ENCODE measurements at places on chromosomes 4 and X. TPM values are rescaled to one million over a fixed set of nuclear protein-coding genes. Genes with fewer than 3 reads are reported as not detected.

CCKAR gene
- not detected for total RNA-seq

GRCh38 chr4:145154573-145154972, 25.8 kb downstream of the OTUD4 start:
- DNase-seq = peak; percentile 65

GRCh38 chr4:100049872-100050271, 99.8 kb upstream of the H2AZ1 start:
- no peak for DNase-seq

- no peak for DNase-seq
These were observed 29.1 kb downstream of the UGDH start for GRCh38 chr4:39497909-39498726.

TLR10 gene
- total RNA-seq = not detected

- DNase-seq = no peak
These were observed 113.2 kb downstream of the MFAP3L start for GRCh38 chr4:169912996-169913395.

- DNase-seq = peak; percentile 56
These were observed 44.8 kb upstream of the HMX1 start for GRCh38 chr4:8916351-8916885.

DNA sequence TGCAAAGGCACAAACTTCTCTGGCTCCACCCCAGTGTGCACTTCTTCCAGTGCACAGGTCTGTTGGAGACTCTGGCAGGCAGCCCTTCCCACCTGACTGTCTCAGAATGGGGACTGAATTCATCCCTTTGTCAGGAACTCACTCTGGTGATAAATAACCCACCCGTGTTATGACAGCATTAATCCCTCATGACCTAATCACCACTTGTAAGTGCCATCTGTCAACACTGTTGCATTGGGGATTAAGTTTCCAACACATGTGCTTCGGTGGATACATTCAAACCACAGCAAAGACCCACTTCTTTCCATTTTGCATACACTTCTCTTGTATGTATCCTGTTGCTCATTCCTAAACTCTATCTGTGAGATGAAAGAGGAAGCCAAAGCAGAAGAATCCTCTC, 1002.9 kb upstream of the IGFBP7 start:
- no peak for DNase-seq

MAB21L2 gene
- total RNA-seq = not detected

DNA sequence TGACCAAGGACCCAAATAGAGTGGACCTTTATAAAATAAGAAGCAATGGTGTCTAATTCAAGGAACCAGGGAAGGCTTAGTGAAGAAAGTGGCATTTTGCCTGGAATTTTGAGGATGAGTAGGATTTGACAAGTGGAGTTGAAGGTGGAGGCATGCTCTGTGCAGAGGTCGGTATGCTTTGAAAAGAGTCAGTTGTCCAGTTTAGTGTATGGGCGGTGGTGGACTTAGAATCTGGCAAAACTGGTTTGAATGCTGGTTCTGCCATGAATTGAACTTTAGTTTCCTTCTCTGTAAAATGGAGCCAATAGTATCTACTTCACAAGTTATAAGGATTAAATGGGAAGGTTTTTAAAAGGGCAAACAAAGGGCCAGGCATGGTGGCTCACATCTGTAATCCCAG, 29.7 kb downstream of the SEPTIN11 start:
- no peak for DNase-seq

DNA sequence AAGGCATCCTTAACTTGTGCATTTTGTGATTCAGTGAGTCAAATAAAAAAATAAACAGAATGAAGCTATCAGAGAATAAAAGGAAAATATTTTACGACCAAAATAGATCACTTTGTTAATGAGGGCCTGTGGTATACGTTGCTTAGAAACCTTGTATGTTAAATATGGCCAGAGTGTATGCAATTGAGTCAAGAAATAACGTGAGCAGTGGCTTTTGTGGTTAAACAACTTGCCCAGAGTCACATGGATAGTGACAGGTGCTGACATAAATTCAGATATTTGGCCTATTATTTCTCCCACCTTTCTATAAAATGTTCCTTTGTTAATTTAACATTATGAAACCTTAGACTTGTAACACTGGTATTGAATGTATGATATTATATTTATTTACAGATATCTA, 393.4 kb downstream of the PABPC4L start:
- DNase-seq = no peak

RGN gene
- total RNA-seq = 4.8 TPM

GRCh38 chr4:121758925-121759568, 5.9 kb downstream of the SMIM43 start:
- no peak for DNase-seq

- no peak for DNase-seq
These were observed 31.8 kb downstream of the WDR1 start for GRCh38 chr4:10084651-10085358.

DNA sequence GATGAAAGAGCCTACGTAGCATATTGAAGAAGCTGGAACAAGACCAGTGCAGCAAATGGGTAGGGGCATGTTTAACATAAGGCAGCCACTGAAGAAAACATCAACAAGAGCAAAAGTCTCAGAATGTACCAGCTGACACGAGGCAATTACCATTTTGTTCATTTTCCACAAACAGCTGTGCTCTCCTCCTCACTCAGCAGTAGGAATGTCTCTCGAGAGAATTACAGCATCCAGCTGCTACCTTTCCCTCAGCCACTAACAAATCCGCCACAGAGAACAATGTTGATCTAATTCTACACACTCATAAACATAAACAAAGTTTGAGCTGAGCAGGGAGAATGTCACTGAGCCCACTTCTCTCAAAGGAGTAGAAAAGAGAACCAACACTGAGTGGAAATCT, 68.0 kb downstream of the OPHN1 start:
- DNase-seq = no peak

ZAR1 gene
- not detected for total RNA-seq

- no peak for DNase-seq
These were observed 376.9 kb downstream of the PPP4R3C start for GRCh38 chrX:27086237-27086636.

F8A2 gene
- not detected for total RNA-seq

PPARGC1A gene
- total RNA-seq = 10.2 TPM

GRCh38 chrX:148024425-148025148, 43.5 kb downstream of the FMR1NB start:
- DNase-seq = no peak

GPRASP2 gene
- total RNA-seq = 24.5 TPM

DNA sequence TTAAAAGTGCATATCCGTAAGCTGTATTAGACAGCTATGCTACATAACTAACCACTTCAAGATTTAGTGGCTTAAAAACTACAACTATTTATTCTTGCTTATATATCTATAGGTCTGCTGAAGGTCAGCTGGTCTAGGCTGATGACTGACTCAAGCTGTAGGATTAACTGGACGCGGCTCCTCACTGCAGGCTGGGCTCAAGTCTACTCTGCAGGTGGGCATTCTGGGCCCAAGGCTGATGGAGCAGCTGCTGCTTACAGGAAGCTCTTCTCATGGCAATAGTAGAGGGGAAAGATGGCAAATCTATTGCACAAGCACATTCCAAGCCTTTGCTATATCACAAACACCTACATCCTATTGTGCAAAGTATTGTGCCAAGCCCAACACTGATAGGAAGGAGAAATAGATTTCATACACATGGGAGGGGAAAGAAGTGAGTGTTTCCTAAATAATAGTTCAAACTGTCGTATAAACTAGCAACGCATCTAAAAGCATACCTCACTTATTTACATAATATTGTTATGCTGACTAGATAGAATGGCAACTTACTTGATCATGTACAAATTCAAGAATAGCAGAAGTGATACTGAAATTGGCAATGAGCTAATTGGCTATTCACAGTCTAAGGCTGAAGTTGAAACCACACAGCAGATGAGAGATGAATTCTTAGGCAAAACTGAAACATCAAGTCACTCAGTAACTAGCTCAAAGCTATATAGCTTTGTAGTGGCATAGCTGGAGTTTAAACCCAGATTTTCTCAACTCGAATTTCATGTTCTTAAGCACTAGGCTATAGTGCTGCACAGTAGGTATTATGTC, 263.8 kb downstream of the NKX6-1 start:
- peak; percentile 56 for DNase-seq

- DNase-seq = peak; percentile 79
These were observed at the start of gene INPP4B for GRCh38 chr4:142846108-142846728. Gene INPP4B (minus strand): TSS chr4:142846301.

GRCh38 chr4:77762531-77762930, 56.6 kb downstream of the CNOT6L start:
- no peak for DNase-seq

RRH gene
- total RNA-seq = 0.16 TPM

DNA sequence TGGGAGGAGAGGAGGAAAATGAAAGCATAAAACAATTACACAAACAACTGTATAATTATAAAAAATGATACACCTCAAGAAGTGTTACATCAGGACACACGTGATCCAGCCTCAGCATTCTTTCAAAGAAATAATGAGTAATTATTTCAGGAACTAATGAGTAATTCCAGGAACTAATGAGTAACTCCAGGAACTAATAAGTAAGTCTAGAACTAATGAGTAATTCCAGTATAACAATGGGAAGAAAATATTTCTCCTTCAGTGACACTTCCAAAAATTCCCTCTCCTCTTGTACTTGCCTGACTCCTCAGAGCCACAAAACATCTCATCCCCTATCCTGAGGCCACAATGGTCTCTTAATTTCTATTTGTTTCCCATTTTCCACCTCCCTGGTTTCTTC, 63.5 kb upstream of the COL25A1 start:
- DNase-seq = no peak

GPC4 gene
- total RNA-seq = 857 TPM

GRCh38 chr4:106677213-106677612, 308.6 kb upstream of the GIMD1 start:
- DNase-seq = no peak

- peak; percentile 59 for DNase-seq
These were observed 965 bp downstream of the TCEAL4 start for GRCh38 chrX:103586314-103586646.

DNA sequence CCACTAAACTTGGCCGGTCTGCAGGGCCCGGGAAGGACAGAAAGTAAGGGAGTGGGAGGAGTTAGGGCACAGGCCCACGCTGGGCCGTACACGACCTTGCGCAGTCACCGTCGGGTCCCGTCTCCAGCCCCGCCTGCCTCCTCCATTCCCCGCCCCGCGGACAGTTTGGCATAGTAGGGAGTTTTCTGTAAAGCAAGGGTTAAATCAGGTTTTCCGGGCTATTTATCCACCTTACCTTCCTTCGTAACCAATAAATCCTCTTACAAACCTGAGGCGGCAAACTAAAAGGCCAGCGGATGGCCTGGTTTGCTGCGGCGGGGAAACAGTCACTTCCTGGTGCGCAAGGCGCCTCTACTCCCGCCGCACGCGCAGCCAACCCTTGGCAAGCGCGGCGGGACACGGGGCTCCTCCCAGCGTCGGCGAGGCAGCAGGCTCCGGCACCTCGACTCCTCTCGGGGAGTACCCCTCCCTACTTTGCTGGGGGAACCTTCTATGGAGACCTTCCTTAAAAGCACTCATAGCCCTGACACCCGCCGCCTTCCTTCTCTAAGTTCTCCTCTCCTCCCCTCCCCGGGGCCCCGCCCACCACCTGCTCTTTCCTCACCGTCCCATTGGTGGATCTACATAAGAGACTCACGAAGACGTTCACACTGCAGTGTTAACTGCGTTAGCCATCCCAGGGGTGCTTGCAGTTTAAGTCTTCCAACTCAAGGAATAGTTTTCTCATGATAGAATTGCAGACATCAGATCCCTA, at the start of gene TRMT2B:
Gene TRMT2B, minus strand, starts transcription at position 563 of the 754 bp plus-strand sequence. CDS start 9,822 bp downstream, outside the sequence.
- peak; percentile 89 for DNase-seq

GRCh38 chr4:142030010-142030409, 393.6 kb downstream of the IL15 start:
- no peak for DNase-seq

DNA sequence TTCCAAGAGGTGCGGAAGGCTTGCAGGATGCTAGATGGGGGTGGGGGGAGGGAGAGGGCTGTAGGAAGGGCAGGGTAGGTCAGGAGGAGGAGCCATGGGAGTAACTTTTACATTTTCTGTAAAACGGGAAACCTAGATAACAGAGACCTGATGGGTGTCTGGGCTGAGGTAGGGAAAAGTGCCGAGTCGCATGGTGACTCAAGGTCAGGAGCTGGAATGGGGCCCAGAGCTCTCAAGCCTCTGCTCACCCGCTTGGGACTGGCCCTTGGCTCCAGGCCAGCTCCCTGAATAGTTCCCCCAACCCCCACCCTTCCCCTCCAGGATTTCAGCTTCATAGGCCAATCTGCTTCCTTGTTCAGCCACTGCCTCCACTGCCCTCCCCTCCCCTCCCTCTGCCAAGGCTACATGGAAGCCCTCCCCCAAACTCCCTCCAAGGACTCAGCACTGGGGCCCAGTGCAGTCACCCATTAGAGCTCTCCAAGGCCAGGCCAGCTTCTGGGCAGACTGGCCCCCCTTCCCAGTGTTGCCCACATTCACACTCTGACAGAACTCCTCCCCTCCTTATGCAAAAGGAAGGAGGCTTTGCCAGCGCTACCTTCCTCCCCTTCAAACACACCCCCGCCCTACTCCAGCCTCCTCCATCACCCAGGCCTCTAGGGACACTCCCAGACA, 43.6 kb downstream of the TSC22D3 start:
- peak; percentile 92 for DNase-seq

DNA sequence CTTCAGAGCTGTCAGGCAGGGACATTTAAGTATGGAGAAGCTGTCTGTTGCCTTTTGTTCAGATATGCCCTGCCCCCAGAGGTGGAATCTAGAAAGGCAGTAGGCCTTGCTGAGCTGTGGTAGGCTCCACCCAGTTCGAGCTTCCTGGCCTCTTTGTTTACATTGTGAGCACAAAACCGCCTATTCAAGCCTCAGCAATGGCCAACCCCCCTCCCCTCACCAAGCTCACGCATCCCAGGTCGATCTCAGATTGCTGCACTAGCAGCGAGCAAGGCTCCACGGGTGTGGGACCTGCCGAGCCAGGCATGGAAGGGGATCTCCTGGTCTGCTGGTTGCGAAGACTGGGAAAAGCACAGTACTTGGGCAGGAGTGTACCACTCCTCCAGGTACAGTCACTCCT, 59.3 kb downstream of the ZNF674 start:
- DNase-seq = peak; percentile 42

DNA sequence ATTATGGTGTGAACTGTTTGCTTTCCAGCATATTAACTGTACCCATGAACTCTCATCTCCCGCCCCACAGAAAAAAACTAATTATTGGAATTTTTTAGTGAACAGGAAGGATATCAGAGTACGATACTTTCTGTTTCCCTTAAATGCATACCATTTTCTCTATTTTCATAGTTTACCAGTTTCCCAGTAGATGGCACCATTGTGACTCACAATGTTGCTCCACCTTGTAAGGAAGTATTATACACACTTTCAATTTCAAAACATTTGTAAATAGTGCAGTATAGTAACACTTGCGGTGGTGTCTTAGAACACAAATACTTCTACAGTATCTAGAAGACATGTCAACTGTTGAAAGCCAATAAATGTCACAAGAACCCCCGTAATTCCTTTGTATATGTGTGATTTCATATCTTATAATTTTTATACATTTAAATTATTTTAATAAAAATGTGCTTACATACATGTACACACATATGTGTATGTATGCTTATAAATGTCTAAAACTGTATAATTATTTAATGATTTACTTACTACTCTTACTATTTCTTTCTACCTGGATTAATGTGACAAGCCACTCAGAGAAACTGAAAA, 167.3 kb downstream of the SLIT2 start:
- DNase-seq = no peak
